ENCODE measurements at places on chromosomes 5 and 9.

DNA sequence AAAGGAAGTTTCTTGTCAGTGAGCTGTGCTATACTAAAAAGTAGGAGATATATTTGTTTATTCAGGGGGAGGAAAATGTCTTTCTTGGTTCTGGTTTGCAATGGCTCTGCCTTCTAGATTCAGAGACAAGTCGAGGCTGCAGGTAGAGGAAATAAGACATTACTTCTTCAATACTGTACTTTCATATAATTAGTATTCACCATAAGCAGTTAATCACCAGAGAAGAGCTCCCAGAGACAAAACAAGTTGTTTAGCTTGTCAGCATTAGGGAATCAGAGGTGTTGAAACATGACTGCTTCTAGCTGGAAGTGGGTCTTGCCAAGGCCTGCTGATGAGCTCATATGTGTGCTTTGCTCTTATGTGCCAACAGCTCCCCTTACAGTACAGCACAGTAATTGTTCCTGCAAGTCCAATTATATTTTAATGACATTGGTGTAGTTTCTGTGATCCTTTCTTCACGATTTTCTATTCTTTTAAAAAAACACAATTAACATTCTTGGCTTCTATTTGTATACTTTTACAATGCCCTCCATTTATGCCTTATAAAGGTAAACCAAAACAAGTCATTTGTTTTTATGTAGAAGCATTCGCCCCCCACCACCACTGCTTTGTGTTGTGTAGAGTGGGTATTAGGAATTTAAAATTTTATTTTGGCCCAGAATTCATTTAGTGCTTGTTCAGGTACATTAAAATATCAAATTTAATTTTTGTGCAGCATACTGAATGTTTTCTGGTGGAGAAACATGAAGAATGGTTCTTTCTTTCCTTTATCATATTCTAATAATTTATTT lies 112.2 kb downstream of the RPS23 start:
- no peak for DNase-seq

DNA sequence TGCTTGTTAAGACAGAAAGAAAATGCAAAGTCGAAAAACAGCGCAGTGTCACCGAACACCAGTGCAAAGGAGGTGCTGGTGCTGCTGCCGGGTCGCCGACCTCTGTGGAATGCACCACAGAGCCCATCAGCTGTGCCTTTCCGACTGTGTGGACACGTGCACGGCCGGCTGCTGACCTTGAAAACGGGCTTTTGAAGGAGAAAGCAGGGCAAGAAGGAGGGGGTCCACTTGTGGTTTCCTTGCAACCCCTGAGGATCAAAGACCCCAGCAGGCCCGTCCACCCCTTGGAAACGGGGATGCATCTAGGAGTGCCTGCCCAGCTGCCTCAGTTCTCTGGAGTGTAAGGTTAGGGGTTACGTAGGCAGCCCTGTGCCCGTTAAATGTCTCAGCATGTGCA lies 6.2 kb upstream of the OLFM1 start:
- DNase-seq = no peak

GRCh38 chr9:93304574-93305496 lies 120.9 kb downstream of the WNK2 start:
- DNase-seq = no peak

DNA sequence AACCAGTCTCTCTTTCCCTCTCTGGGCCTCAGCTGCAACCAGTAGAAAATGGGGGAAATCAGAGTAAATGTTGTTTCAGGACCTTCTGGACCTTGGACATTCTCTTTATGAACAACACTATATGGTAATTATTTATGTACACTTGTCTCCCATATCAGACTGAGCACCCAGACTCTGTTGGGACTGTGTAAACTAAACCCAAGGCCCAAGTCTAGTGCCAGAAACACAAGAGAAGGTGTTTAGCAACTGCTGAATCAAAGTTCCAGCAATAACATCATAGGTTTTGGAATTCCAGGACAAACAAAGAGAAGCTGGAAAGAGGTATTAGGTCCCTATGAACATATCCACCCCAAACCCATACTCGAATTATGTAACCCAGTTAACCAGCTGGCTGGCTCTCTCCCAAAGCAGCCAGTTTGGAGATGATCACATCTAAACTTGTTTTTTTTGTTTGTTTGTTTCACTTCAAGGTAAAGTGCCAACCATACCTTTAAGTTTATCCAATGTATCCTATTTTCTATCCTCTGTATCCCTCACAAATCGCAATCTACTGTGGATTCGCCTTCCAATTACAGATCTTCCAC lies 1.9 kb upstream of the RNF38 start:
- DNase-seq = no peak

DNA sequence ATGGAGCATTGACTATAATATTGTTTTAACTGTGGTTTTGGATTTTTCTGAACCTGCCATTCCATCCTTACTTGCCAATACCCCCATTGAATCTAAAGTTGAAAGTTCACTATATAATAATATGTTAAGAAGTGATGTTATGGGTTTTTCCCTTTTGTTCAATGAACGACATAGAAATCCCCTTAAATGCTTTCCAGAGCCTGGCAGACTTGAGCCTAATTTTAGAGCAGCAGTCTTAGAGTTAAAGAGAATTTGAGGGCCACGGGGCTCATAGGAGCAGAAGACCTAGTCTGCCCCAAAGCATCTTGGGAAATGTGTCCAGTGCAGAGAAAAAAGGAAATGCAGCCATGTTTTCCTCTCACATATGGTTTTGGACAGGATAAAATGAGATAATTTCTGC lies 146.1 kb upstream of the SLC44A1 start:
- no peak for DNase-seq

DNA sequence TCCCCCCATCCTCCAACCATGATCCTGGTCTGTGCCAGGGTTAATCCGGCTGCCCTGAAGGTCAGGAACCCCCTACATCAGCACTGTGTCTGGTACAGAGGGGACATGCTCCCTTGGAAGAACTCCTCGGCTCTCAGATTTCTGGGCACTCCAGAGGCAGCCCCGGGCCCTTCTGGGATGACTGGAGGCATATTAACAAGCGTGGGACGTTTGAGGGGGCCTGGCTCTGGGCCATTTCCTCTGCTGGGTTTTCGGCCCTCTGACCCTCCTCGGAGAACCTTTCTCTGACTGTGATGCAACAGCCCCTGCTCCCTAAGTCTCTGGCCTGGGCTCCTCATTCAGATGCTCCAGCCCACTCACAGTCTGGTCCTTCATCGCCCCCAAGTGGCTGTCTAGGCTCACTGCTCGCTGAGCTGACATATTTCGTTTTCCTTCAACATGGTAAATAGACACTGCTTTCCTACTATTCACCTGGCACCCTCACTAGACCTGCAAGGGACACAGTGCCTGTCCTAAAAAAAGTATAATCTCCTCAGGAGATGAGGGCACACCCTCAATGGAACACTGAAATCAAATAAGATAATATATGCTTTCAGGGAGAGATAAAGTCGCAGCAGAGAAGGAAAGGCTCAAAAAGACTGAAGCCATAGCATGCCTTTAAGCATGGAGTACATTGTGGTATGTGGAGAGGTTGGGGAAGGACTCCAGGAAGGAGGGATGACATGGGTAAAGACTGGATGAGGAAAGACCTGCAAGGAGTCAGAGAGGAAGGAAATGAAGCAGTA lies 404.7 kb upstream of the TRPC7 start:
- no peak for DNase-seq

- no peak for DNase-seq
Measured at GRCh38 chr5:139363937-139364336, 19.2 kb downstream of the SLC23A1 start.

GRCh38 chr9:14455243-14455642 lies 141.3 kb upstream of the NFIB start:
- DNase-seq = no peak

DNA sequence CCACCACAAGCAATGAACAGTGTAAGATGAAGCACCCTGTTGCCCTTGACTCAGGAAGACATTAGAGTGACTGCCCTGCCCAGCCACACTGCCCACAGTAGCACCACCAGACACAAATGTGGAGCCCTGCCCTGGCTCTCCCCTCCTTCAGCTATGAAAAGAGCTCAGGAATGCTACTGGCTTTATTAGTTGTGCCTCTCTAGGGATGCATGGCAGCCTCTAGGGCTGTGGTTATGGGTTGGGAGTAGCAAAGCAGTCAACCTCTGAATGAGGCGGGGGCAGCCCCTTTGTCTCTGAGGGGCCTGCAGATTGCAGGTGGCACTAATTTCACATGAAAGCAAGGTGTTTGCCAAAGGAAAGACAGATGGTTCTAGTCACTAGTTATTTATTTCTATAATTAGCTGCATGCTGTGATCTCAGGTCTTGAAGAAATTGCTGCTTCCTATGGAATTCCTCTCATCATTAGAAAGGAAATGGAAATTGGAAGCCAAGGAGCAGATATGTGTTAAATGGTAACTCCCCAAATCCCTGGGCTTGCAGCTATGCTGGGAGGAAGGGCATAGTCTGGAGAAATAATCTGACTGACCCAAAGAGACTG lies 259.4 kb downstream of the TLR4 start:
- no peak for DNase-seq

DNA sequence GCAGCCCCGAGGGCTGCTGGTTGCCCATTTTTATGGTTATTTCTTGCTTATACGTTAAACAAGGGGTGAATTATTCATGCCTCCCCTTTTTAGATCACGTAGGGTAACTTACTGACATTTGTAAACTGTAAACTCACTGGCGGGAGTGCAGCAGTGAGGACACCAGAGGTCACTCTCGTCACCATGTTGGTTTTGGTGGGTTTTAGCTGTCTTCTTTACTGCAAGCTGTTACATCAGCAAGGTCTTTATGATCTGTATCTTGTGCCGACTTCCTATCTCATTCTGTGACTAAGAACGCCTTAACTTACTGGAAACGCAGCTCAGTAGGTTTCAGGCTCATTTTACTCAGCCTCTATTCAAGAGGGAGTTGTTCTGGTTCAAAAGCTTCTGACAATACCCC lies 155.0 kb upstream of the PRDM9 start:
- DNase-seq = no peak

GRCh38 chr5:94992325-94992724 lies 292.6 kb downstream of the MCTP1 start:
- no peak for DNase-seq

DNA sequence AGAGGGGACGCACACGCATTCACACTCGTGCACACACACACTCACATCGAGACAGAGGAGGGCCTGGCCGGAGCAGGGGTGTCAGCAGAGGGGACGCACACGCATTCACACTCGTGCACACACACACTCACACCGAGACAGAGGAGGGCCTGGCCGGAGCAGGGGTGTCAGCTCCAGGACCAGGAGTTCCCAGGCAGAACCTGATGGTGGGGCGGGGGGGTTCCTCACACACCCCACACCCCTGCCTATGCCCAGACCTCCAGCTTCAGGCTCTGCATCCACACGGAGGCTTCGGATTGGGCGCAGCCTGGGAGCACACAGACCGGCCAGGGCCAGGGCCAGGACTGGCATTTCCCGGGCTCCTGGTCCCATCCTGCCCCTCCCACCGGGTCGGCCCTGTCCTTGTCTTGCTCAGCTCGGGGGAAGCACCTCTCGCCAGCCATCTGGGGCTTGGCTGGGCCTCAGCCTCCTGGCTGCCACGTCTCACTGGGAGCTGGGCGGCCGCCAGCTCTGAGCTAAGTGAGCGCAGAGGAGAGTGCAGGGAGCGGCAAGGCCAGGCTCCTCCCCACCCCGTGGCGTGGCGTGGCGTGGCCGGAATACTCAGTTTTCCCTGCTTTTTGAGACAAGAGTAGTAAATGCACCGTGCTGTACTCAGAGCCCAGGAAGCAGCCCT lies 31.3 kb downstream of the ADAMTS2 start:
- DNase-seq = no peak

GRCh38 chr5:157024208-157024959 lies 34.5 kb downstream of the HAVCR1 start:
- no peak for DNase-seq

DNA sequence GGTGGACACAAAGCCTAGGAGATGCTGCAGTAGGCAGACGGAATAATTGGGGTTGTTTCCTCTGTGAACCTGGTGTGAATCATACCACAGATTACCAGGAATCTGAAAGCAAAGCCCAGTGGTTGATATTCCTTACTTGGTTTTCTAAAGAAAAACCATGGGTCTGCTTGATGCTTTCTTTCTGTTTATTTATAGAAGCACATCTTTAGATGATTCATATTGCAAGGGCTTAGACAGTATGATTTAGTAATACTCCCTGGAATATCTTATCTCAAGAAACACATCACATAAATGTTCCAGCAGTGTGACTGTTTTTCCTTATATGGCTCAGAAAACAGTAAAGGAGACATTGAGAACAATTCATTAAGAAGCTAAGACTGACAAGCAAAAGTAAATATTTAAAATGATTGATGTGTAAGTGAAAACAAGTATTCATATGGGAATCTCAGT lies 623.3 kb downstream of the RAB3C start:
- DNase-seq = no peak

DNA sequence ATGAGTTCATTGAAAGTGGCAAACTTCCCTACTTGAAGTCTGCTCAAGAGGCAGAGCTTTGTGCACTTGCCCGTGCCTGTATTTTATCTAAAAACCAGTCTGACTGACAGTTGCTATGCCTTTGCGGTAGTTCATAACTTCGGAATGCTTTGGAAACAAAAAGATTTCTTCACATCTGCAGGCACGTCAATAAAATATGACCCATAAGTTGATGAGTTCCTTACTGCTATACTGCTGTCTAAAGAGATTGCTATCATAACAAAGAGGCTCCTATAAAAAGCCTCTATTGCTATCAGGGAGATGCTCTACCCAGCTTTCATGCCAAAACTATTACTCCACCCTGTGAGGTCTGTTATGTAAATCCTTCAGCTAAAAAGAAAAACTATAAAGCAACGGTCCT lies 25.4 kb upstream of the RNF20 start:
- no peak for DNase-seq

GRCh38 chr5:159764283-159765134 lies 151.8 kb upstream of the ADRA1B start:
- DNase-seq = no peak

DNA sequence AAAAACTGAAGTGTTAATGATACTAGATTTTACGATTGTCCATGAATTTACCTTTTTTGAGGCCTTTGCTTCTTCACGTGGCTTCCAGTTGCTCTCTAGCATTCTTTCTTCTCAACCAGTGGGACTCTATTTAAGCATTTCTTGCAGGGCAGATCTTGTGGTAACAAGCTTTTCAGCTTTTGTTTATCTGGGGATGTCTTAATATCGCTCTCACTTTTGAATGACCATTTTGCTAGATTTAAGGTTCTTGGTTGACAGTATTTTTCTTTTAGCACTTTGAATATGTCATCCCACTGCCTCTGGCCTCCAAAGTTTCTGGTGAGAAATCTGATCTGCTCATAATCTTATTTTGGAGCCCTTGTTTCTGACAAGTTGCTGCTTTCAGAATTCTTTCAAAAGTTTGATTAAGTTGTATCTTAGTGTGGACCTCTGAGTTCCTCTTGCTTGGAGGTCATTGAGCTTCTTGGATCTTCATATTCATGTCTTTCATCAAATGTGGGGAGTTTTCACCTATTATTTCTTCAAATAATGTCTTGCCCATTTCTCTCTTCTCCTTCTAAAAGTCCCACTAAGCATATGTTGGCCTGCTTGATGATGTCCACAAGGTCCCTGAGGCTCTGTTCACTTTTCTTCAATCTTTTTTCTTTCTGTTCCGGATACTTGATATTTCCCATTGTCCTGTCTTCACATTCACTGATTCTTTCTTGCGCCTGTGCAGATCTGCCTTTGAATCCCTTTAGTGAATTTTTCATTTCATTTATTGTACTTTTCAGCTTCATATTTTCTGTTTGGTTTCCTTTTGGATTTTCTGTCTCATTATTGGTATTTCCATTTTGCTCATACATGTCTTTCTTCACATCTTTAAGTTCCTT lies 8.8 kb downstream of the EXOC3 start:
- DNase-seq = no peak

GRCh38 chr5:84861306-84861705 lies 476.6 kb upstream of the EDIL3 start:
- no peak for DNase-seq

- DNase-seq = no peak
Measured at GRCh38 chr9:114207845-114208244, 52.5 kb downstream of the COL27A1 start.

GRCh38 chr9:121156263-121156731 lies 45.4 kb downstream of the RAB14 start:
- DNase-seq = no peak
